ENCODE measurements at places on chromosomes 7 and 10.

DNA sequence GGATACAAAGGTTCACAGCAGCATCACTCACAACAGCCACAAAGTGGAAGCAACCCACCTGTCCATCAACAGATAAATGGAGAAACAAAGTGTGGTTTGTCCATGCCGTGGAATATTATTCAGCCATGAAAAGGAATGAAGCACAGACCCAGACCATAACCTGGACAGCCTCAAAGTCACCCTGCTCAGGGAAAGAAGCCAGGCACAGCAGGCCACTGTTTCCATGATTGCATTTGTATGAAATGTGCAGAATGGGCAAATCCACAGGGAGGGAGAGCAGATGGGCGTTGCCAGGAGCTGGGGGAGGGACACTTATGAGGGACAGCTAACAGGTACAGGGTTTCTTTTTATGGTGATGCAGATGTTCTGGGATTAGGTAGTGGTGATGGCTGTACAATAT lies 30.3 kb downstream of the FOXL3 start:
- DNase-seq, result no peak

DNA sequence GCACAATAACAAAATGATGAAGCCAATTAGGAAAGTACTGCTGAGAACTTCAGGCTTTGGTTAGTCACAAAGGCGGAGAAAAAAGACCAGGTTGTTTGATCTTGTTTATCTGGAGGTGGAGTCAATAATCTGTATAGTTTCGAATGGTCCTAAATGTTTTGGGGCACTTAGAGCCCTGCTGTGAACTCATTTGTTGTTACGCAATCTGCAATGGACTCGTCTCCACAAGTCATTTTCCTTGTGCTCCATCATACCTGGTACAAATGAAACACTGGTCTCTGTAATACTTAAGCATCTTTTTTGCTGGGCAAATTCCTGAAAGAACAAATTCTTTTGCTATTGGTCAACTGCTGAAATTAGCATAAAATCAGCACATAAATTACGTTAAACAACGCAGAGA lies 430.5 kb downstream of the GATA3 start:
- no peak for DNase-seq

DNA sequence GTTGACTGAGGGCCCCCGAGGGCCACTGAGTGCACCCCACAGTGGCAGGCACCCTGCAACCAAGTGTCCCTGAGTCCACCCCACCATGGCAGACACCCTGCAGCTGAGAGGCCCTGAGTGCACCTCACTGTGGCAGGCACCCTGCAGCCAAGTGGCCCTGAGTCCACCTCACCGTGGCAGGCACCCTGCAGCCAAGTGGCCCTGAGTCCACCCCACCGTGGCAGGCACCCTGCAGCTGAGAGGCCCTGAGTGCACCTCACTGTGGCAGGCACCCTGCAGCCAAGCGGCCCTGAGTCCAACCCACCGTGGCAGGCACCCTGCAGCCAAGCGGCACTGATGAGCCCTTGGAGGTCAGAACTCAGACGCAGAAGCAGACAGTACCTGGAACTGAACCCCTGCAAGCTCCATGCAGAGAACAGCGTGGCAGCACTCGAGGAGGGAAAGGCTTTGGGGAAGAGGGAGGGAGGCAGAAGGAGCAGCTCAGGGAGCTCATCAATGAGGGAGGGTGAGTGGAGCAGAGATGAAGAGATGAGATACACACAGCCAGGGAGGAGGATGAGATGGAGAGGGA lies 156.5 kb downstream of the WDR37 start:
- DNase-seq, result no peak

- DNase-seq, result no peak
Observed at GRCh38 chr10:77377034-77377433, 260.6 kb downstream of the KCNMA1 start.

- DNase-seq, result no peak
Observed at GRCh38 chr7:150406567-150407421, 27.7 kb downstream of the ZNF775 start.

- DNase-seq, result peak; percentile 72
Observed at GRCh38 chr7:98423043-98423442, 22.2 kb upstream of the BAIAP2L1 start.

- no peak for DNase-seq
Observed at GRCh38 chr7:73906874-73907273, 45.9 kb downstream of the TMEM270 start.

GRCh38 chr7:45708046-45708950 lies 134.1 kb downstream of the ADCY1 start:
- DNase-seq, result no peak

- no peak for DNase-seq
Observed at GRCh38 chr10:111127081-111127848, 50.4 kb downstream of the ADRA2A start.

DNA sequence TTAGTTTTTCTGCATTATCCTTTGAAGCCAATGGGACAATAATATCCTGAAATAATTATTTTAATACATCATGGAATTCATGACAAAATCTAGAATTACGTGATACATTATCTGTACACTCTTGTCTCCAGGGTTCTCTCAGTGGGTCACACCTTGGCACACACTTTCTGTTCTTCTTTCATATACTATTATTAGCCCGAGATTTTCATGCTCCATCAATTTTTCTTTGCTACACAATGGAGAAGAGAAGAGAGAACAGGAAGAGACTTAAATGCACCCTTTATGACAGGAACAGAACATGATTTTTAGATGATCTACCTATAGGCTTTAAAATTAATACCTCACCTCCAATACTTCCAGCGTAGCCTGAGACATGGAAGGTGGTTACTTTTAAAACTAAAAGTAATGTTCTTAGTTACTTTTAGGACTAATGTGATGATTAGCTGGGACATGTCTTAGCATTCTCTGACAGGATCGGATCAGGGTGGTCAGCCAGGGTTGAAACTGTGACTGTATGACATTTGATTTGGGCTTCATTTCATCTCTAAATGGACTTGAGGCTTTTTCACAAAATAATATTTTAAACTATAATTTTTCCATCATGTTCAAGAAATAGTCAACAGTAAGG lies 148.2 kb upstream of the WNT16 start:
- no peak for DNase-seq

- no peak for DNase-seq
Observed at GRCh38 chr7:151894111-151895007, 17.4 kb upstream of the PRKAG2 start.

- DNase-seq, result peak; percentile 31
Observed at GRCh38 chr7:6226194-6226799, 46.1 kb downstream of the CYTH3 start.

DNA sequence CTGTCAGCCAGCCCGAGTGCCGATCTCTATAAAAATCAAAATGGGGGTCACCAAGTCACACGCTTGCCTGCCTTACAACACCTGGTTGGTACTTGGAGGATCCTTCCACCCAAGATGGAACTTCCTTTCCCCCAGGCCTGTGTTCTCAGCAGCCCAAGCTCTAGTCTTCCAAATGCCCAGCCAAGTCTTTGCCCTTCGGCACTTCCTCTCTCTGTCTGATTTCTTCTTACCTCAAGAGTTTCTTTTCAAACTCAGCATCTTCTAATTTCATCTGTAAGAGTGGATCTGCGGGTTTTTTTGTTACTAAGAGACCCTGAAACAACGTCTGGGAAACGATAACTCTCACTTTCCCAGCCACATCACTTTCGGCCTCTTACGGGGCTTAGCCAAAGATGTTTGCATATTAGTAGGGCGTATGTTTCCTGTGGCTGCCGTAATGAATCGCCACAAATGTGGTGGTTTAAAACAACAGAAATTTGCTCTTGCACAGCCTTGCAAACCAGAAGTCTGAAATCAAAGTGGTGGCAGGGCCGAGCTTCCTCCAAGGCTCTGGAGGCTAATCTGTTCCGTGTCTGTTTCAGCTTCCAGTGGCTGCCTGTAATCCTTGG lies 219.9 kb downstream of the TCF7L2 start:
- no peak for DNase-seq

GRCh38 chr10:126564326-126564888 lies 106.1 kb downstream of the C10orf90 start:
- DNase-seq, result no peak

DNA sequence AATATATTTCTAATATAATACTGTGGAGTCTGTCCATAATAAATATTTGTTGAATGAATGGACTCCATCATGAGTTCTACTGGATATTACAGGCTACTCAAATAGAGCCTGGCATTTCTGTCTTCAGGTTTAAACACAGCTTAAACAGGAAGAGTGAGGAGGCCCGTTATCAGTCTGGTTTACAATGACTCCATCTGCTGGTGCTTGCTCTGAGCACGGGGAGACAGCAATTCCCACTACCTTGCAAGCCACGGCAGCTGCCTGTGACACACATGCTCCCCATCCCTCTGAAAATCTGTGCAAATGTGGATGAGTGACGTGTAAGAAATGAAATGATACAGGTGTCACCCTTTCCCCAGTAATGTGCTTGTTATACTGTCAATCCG lies 293.5 kb upstream of the IMMP2L start:
- peak; percentile 35 for DNase-seq

- DNase-seq, result no peak
Observed at GRCh38 chr7:132486274-132486610, 90.0 kb downstream of the PLXNA4 start.

All from A673 (cell line).